GDM1 (cell line): ENCODE measurements at places on chromosomes 12 and 14.

GRCh38 chr12:17104801-17105200 lies 498.8 kb upstream of the LMO3 start:
- DNase-seq = no peak

DNA sequence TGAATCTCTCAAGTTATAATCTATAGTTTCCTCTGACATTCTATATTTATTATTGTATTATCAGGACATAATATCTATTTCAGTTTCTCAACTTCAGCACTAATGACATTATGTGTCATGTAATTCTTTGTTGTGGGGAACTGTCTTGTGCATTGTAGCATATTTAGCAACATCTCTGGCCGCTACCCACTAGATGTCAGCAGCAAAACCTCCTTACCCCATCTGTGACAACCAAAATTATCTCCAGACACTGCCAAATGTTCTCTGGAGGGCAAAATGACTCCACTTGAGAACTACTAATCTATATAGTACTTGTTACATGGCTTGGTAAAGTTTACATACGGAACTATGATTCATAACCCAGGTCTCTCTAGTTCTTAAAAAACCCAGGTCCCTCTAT lies 110.2 kb downstream of the RASSF9 start:
- DNase-seq = no peak

GRCh38 chr14:51978681-51979085 lies 10.7 kb upstream of the RTRAF start:
- DNase-seq = no peak

- no peak for DNase-seq
Observed at GRCh38 chr12:123245678-123246077, 12.4 kb downstream of the MTRFR start.

- no peak for DNase-seq
Observed at GRCh38 chr12:97093187-97093683, 186.2 kb downstream of the NEDD1 start.

DNA sequence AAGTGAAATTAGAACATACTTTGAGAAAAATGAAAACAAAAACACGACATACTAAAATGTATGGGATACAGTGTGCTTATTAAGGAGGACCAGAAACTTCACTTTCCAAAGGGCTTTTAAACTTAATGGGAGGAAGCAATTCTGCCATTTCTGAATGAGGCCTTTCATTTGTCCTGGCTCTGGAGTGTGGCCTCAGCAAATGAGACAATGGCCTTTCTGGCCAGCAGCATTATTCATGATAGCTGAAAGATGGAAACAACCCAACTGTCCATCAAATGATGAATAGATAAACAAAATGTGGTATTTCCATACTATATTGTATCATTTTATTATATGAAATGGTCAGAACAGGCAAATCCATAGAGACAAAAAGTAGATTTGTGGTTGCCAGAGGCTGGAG lies 338.6 kb downstream of the CEP128 start:
- DNase-seq = no peak

GRCh38 chr12:32108787-32109186 lies 2.1 kb downstream of the BICD1 start:
- DNase-seq = no peak
